Effector CD4-positive, alpha-beta T cell (primary cell): ENCODE measurements at places on chromosomes 16 and 17.
A peak's percentile ranks its signal among the peaks of the same experiment; 100 is the strongest.

GRCh38 chr17:56057869-56058268, 95.4 kb upstream of the ANKFN1 start:
- no peak for DNase-seq

- DNase-seq = peak; percentile 25
Measured at GRCh38 chr17:49715216-49715615, 7.5 kb upstream of the SLC35B1 start.

DNA sequence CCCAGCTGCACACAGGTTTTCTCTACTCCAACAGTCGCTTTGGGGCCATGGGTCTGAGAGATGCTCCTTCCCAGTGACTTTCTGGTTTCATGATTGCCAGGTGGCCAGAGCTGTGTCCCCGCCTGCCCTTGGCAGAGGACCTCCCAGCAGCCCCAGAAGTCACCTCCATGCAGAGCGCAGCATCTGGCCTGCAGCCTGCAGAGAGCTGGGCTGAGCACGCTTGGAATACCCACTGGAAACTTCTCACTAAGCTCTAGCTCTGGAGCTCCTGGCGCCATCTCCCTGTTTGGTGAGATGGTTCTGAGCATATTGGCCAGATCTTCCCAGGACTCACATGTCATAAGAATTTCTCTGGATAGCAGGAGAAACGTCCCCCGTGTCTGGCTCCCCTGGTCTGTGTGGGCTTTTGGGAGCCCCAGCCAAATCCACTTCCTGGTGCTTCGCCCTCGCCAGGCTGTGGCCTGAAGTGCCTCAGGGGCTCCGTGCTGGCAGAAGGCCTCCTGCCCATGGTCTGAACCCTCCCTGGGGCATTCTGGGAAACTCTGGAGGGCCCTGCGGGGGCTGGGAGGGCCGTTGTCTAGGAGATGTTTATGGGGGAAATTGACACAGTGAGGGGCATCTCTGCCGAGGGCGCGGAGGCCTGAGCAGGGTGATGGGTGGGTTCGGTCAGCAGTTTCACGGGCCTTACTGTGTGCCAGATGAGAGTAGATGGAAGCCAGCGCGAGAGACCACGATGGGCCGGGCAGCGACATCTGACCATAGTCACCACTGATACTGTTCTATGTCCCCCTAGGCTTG, 73.2 kb upstream of the CIBAR2 start:
- DNase-seq = no peak

DNA sequence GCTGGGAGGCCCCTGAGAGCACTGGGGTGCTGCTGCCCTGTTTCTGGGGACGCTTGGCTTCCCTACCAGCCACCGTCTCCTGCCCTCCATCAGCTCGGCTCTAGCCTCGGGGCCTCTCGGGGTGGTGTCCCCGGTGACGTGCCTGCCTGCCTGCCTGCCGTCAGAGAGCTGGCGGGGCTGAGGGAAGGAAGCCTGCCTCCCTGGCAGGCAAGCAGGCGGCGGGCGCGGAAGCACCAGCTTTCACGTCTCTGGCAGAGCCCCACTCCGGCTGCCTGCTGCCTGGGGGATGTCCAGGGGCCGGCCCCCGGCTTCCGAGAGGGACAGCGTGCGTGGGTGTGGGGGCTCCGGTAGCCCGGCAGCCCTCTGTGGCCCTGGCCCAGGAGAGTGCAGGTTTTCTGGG, 9.3 kb downstream of the CENPX start:
- DNase-seq = no peak

GRCh38 chr17:67511012-67511411, 133.9 kb downstream of the PITPNC1 start:
- DNase-seq = no peak

DNA sequence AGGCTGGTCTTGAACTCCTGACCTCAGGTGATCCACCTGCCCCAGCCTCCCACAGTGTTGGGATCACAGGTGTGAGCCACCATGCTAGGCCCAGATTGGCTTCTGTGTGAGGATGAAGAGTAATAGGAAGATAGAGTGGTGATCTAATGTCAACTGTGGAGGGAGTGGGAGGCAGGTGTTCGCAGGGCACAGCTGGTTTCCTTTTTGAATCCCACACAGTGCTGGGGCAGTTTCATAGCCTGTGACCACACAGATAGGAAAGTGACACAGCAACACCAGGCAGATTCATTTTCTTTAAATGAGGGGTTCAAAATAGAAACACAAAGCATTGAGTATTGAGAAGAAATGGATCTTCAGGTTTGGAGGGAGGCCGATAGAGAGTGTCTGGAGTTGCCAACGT, 540.3 kb downstream of the WWOX start:
- DNase-seq = no peak

DNA sequence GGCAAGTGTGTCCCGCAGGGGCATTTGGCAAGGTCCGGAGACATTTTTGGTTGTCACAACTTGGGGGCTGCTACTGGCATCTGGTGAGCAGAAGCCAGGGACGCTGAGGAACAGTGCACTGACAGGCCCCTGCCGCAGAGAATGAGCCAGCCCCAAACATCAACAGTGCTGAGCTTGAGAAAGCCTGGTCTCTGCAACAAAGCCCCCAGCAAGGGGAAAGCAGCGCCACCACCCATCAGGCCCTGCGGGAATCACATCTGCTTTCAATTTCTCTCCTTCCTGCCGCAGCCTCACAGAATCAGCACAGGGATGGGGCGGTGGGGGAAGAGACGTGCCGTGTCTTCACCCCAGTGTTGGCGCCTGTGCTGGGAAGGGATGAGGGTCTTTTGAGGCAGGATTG, 14.8 kb upstream of the PRPSAP1 start:
- no peak for DNase-seq

DNA sequence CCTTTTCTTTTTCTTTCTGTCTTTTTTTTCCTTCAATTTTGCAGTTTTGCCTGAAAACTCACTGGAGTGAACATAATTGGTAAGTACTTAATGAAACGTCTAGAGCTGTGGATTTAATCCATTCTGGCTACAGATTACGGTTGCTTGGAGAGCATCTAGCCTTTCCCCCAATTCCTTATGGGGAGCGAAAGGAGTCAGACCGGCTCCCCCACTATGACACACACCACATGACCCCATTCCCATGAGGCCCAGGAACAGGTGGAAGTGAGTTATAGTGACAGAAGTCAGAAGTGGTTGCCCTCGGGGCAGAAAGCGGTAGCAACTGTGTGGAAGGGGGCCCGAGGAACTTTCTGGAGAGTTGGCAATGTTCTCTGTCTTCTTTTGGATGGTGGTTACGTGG, 41.2 kb downstream of the EMP2 start:
- no peak for DNase-seq

DNA sequence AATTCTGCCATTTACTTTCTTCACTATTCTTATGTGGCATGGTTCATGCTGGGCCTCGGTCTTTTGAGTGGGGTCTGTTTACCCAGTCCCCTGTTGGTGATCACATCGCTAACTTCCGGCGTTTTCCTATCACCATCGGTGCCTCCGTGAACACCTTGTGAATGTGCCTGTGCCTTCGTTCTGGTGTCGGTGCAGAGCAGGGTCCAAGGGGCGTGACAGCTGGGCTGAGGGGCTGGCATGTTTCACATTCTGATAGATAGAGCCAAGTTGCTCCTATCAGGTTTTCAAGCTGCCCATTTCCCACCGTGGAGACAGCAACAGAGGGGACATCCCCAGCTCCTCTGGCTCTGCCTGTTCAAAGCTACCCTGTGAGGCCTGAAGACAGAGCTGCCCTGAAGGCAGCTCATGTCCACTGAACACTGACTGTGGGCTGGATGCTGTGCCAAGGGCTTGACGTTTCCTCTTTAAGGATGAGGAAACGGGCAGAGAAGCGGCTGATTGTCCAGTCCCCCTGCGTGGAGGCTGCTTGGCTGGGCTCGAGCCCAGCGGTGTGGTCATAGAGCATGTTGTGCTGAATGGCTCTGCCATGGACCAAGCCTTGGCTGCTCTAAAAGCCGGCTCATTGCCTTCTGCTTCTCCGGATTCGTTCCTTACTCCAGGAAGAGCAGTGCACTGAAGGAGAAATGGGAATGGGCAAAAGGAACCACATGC, 17.0 kb downstream of the DHODH start:
- DNase-seq = no peak

- DNase-seq = peak; percentile 5
Measured at GRCh38 chr17:73232587-73233373, 28.9 kb downstream of the CPSF4L start.

GRCh38 chr17:36682773-36683172, 81.4 kb downstream of the MRM1 start:
- DNase-seq = no peak

GRCh38 chr16:29908719-29909220, 8.5 kb downstream of the ASPHD1 start:
- DNase-seq = no peak

DNA sequence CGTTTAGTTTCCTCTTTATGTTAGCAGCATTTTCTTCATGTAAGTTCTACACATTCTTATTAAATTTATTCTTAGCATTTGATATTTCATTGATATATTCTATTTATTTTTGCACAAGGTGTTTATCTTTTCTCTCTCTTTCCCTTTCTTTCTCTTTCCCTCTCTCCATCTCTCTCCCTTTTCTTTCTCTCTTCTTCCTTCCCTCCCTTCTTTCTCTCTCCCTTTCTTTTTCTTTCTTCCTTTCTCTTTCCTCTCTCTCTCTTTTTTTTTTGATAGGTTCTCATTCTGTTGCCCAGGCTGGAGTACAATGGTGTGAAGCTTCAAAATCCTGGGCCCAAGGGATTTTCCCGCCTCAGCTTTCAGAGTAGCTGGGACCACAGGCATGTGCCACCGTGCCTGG, 176.4 kb downstream of the AXIN2 start:
- DNase-seq = no peak

- DNase-seq = no peak
Measured at GRCh38 chr16:7419441-7419840, 86.8 kb downstream of the RBFOX1 start.

GRCh38 chr16:17887963-17888362, 417.2 kb upstream of the XYLT1 start:
- DNase-seq = no peak

GRCh38 chr16:16868727-16869126, 489.8 kb downstream of the NPIPA7 start:
- no peak for DNase-seq

DNA sequence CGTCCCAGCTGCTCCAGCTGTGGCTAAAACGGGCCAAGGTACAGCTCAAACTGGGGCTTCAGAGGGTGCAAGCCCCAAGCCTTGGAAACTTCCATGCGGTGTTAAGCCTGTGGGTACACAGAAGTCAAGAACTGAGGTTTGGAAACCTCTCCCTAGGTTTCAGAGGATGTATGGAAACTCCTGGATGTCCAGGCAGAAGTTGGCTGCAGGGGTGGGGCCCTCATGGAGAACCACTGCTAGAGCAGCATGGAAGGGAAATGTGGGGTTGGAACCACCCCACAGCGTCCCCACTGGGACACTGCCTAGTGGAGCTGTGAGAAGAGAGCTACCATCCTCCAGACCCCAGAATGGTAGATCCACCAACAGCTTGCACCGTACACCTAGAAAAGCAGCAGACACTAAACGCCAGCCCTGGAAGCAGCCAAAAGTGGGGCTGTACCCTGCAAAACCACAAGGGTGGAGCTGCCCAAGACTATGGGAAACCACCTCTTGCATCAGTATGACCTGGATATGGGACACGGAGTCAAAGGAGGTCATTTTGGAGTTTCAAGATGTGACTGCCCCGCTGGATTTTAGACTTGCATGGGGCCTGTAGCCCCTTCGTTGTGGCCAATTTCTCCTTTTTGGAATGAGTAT, 2.2 kb downstream of the SDR42E1 start:
- no peak for DNase-seq

- DNase-seq = no peak
Measured at GRCh38 chr16:85326794-85327181, 214.5 kb upstream of the CIBAR2 start.

- DNase-seq = no peak
Measured at GRCh38 chr17:74442670-74443515, 11.0 kb downstream of the GPRC5C start.

DNA sequence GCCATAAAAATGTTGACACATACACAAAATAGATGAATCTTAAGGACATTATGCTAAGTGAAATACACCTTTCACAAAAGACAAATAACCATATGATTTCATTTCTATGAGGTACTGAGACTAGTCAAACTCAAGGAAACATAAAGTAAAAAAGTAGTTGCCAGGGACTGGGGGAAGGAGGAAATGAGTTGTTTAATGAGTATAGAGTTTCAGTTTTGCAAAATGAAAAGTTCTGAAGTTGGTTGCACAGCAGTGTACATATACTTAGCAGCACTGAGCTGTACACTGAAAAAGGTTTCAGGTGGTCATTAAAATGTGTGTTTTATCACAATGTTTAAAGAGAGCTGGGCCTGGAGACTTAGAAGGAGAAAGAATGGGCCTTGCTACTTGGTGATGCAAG, 4.7 kb upstream of the SLC13A2 start:
- DNase-seq = no peak
